ENCODE measurements at places on chromosomes 4 and X.

DNA sequence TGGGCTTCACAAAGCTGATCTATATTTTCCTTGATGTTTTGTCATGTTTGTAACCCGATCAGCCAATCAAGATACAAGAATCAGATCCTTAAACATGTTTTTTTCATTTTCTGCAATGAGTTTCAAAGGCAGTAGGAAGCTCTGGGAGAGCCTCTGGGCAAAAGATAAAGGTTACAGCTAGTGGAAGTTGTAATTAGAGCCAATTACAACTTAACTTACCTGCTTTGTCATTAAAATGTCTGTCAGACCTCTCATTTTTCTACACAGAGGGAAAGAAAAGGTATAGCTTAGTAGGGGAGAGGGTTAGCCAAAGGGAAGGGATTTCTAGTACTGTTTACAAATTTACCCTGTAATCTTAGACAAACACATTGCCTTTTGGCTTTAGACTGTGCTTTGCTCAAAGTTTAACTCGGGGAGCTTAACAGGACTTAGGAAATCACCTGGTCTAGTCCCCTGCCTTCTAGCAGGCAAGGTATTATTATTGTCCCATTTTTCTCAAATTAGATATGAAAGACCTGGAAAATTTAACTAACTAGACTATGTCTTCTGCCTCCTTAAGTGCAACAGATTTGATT, 55.8 kb downstream of the FGF16 start:
- no peak for DNase-seq

GRCh38 chr4:34972189-34972588, 1272.1 kb downstream of the ARAP2 start:
- DNase-seq = no peak

- no peak for DNase-seq
These were observed 92.0 kb downstream of the CHRDL1 start for GRCh38 chrX:110703641-110704040.

DNA sequence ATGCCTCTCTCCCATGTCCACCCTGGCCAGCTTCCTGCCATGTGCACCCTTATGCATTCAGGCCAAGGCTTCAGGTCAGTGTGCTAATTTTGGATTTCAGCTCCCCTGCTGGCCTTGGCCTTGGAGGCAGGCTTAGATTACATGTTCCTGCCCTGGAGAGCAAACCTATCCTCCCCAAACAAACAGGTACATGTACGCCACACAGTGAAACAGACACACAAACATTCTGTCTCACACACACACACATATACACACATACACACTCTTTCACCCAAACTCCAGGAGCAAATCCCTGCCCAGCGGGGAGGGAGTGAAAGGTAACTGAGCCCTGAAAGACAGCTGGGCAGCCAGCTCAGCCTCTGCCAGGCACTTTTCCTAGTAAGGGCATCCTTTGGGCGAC, 62.7 kb upstream of the ARHGAP36 start:
- no peak for DNase-seq

- no peak for DNase-seq
These were observed 138.3 kb upstream of the PDHA2 start for GRCh38 chr4:95701500-95702170.

DNA sequence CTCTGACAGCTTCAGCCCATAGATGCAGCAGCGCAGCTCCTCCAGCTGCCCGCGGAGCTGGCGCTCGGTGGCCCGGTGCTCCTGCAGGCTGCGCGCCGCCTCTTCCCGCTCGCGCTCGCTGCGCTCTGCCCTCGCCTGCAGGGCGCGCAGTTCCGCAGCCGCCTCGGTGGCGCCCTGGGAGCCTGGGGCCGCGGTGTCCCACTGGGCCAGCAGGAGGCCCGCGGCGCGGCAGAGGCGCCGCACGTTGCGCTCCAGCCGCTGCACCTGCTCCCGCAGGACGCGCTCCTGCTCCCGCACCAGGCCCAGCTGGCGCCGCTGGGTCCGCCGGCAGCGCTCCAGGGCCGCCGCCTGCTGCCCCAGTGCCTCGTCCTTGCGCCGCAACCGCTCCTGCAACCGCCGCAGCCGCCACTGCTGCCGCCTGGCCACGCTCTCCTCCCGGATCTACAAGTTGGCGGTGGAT, 10.1 kb downstream of the C4orf50 start:
- no peak for DNase-seq

DNA sequence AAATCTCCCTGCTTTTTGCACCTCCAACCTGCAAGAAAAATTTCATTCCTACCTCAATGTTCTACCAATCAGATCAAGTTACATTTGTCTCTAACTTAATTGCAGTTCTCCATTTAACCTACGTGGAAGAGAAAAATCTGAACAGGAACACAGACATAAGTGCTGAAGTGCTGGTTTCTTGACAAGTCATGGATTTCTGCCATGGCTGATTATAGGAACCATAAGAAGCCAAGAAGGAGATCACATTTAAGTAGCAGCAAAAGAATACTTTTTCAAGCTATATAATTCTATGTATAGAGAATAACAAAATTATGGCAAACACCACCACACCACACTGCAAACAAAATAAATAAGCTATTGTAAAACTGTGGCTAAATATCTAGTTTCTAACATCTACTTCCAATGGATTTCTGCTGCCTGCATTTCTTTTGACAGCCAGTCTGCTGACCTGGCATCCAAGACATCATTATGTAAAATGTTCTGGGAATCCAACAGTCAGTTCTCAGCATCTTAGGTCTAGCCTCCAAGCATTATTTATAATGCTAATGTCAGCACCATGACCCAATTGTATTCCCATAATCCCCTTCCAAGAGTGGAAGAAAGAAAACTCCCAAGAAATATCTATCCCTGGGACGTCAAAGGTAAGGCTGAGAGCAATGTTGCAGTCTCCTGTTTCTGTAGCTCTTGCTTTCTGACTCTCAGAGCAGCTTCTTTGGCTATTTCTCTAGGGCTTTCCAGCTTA, 50.8 kb upstream of the GAB1 start:
- DNase-seq = no peak

GRCh38 chr4:24867766-24868296, 45.0 kb downstream of the CCDC149 start:
- DNase-seq = no peak

DNA sequence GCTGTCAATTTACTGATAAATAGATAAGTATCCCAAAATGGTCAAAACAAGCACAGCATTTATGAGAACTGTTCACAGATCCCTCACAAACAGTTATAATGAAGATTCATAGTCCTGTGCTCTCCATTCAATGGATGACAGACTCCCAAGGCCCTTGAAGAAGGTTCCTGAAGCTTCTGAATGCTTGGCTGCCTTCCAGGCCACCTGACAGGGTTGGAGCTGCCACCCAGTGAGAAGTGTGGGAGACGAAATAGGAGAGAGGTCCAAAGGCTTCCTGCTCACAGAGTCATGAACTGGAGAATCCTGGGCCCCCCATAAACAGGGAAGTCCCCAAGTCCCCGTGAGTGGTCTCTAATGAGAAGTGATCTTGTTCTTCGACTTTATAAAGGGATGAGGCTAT, 26.0 kb upstream of the ANXA3 start:
- DNase-seq = no peak

DNA sequence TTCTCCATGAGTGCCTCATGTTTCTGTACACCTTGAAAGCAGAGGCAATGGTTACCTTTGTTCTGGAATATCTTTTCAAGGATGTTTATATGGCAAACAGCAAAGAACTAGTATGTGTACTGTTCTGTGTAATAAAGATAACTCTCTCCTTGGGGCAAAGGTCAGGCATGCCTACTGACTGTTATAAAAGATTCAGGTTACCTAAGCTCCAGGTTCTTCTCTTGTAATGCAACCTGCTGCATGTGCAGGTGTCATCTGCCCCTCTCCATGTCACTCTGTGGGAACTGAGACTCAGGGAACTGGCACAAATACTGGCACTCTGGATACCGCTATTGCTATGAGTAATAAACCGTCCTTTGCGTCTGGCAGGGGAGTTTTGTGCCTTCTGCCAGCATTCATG, 5.4 kb upstream of the TRPC3 start:
- no peak for DNase-seq

GRCh38 chr4:99811850-99812249, 4.8 kb upstream of the DAPP1 start:
- no peak for DNase-seq

DNA sequence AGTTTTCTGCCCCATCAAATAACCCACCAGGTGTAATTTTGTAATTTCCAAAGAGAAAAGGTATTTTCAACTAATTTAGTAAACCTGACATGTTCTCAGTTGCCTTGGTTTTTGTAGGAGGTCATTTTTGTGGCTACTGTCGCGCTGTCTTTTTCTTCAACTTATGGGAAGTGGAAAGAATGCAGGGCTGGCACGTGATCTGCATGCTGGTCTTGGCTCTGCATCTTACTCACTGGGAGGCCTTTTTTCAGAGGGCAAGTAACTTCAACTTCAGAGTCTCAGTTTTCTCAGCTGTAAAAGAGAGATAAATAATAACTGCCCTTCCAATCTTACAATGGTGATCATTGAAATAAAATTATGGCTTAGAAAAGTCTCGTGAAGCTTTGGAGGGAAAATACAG, 109.9 kb upstream of the SMIM10 start:
- DNase-seq = no peak

DNA sequence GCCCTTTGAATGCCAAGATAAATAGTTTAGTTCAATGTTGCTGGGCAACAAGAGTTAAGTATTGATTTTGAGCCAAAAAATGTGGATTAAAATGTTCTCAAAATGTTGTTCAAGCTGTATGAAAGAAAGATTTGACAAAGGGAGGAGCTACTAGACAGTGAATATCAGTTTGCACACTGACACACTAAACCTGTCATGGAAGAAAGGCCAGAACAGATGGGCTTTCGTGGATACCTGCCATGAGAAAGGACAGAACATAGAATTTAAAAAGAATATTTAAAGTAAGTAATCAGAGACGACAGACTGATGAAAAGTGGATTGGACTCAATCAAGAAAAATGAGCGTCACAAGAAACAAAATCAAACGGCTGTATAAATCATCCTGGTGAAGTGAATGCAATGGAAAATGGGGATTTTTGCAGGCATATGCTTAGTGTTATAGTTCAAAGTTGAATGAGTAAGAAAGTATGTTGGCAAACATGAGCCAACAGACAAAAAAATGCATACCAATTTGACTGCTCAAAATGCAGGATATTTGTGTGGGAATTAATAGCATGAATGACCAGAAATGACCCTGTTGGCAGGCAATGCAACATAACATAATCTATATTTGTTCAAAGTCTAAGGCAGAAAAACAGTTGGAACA, 7.4 kb downstream of the PCDH18 start:
- DNase-seq = no peak

DNA sequence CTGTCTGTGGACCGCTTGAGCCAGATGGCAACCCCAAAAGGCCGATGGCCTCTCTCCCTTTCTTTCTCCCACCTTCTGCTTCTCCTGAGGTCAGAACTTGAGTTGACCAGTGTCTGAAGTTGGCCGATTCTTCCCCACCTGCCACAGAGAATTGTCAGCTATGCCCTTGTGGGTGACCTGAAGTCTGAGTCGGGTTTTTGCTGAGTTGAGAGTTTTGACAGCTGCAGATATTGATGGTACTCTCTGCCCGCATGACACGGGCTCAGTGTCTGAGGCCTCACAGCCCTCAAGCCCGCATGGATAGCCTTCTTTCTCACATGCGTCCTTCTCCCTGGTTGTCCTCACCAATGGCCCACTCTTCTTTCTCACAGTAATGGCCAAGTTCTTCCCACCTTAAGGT, 111.0 kb downstream of the EFNB1 start:
- no peak for DNase-seq

DNA sequence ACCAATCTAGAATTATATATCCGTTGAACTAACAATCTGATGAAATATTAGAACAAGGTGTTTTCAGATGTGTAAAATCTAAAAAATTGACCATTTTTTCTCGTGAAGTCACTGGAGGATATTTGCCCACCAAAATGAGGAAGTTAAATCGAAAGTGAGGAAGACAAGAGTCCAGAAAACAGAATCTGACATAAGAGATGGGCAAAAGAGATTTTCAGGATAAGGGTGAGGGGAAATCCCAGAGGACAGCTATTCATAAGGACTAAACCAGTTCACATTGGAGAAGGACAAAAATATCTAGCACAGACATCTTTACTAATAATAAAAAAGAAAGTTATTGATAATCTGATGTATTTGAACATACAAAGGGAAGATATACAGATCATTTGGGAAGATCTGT, 18.7 kb upstream of the ALG13 start:
- no peak for DNase-seq

Data from activated CD4-positive, alpha-beta T cell treated with anti-CD3 and anti-CD28 coated beads for 1 hour (primary cell).